Pancreas (tissue), 10 donors: ENCODE measurements at places on chromosomes 5 and 9. TPM values are rescaled to one million over a fixed set of nuclear protein-coding genes. Genes with fewer than 3 reads are reported as not detected.

DNA sequence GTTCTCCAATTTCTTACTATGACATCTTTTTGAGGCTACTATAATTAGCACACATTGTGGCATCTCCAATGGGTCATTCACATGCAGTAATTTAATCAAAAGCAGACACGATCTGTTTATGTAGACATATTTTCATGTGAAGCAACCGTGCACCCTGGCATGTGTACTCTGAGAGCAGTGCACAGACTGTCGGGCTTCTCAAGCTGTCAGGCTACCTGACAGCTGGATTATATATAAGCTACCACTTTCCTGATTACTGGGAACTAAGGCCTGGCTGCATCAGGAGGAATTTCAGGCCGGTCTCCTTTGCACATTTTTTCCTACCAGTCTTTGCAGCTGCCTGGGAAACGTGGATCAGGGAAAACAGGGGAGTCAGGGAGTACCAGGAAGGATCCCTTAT lies 197.5 kb downstream of the MAPKAP1 start:
- DNase-seq, result no peak

DNA sequence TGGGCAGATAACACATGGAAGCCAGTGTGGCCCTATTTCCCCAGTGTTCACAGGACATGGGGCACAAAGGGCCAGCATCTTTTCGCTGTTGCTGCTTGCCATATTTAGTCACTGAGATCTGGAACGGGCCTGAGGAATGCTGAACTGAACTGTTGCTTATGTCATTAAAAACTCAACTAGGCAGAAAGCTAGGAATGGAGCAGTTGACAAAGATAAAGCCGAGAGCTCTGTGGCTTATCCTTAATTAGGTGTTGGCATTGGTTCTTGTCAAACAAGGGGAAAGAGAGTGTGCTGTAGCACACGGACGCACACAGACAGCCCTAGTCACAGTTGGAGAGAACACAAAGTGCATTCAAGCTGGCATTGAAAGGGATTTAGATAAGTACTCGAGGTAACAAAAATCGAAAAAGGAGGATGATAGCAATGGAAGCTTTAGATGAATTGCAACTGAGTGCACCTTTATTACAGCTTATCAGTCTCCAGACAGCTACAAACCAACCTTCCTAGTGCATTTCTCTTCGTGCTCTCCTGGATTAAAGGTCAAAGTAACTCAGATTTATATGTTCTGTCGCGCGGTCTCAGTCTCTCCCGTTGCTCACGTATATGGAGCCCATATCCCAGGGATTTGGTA lies 450.2 kb upstream of the ZNF608 start:
- DNase-seq, result no peak

GRCh38 chr5:102799017-102799416 lies 43.9 kb downstream of the PAM start:
- DNase-seq, result no peak

DNA sequence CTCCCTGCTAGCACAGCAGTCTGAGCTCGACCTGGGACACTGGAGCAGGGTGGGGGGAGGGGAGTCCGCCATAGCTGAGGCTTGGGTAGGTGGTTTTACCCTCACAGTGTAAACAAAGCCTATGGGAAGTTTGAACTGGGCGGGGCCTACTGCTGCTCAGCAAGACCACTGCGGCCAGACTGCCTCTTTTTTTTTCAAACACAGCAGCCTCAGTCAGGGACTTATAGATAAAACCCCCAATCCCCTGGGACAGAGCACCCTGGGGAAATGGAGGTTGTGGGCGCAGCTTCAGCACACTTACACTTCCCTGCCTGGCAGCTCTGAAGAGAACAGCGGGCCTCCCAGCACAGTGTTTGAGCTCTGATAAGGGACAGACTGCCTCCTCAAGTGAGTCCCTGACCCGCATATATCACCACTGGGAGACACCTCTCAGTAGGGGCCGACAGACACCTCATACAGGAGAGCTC lies 151.1 kb upstream of the APC start:
- DNase-seq, result no peak

DNA sequence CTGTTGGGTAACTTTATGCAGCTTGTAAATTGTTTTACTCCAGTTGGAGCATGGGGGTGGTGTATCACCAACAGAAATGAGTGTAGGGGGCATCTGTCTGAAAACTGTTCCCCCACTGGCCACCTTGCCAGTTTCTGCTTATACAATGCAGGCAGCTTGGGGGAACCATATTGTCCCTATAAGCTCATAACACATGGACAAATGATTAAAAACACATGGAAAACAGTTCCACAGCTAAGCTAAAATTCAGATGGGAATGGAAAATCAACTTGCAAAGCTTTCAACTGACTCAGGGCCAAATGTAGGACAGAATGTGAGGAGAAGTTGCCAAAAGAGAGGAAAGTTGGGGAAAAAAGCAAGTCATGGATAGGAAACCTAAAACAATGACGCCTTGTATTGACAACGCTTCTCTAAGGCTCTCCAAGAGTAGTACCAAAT lies 7.9 kb upstream of the CER1 start:
- DNase-seq, result no peak

DNA sequence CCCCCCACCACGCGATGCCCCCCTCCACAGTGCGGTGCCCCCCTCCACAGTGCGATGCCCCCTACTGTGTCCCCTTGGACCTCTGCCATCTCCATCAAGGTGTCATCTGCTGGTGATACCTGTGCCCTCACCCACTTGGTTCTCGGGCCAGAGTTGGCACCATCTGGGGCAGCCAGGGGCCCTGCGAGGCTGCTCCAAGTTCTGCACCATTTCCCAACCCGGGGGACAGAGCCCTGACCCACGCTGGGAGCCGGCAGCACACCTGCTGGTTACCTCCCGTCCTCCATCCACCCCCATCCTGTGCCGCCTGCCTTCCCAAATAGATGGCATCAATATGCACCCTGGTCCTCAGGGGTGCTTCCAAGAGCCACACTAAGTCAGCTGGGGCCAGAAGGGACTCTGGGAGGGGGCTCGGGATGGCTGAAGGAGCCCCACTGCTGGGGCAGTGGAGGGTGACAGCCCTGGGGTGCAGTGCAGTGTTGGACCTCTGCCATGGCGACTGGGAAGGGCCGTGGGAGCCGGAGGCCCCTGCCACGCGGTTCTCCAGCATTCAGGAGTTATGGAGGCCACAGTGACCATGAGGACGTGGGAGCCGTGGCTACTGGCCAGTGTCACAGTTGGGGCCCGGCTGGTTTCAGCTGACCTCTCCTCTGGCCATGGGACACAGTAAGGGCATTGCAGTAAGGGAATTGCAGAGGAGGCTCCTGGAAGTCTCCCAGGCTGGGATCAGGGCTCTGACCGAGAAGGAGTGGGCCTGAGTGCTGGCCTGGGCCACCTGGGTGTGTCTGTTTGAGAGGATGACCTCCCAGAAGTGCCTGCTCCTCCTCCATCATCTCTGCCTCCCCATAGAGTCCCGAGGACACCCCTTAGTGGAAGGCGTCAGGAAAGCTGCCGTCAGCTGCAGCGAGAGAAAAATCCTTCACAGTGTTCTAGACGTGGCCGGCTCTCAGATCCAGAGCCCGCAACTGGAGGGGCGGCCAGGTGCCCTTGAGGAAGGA lies 44.2 kb upstream of the NOTCH1 start:
- no peak for DNase-seq

The AIF1L gene
- 5.0 TPM for total RNA-seq

The OR1J2 gene
- not detected for total RNA-seq

The MARCHF11 gene
- 2.6 TPM for total RNA-seq

The GPR21 gene
- not detected for total RNA-seq

The IPO11 gene
- total RNA-seq, result 14.2 TPM
